ENCODE measurements at places on chromosomes 4 and X.

GRCh38 chr4:78737035-78737434, 39.1 kb upstream of the BMP2K start:
- no peak for DNase-seq

DNA sequence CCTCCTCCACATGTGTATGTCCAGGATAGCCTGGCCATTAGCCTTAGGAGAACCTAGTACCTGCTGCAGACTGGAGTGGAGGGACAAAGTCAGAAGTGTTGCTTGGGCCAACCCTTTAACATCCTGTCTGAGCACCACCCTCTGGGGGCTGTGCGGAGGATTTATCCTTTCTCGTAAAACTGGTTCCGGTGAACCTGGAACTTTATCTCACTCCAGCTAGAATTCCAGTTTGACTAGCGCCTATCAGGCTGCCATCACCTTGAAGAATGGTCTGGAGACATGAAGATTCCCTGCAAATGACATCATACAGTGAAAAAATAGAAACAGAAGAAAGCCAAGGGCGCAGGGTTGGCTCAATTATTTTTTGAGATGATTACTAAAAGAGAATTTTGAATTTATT, 4.0 kb downstream of the TCEAL8 start:
- DNase-seq: no peak

DNA sequence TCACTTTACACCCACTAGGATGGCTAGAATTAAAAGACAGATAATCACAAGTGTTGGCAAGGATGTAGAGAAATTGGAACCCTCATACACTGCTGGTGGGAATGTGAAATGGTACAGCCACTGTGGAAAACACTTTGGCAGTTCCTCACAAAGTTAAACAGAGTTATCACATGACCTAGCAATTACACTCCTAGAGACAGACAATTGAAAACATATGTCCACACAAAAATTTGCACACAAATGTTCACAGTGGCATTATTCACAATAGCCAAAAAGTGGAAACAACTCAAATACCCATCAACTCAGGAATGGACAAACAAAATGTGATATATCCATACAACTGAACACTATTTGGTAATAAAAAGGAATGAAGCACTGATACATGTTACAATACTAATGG, 5.7 kb downstream of the ZNF280C start:
- no peak for DNase-seq

GRCh38 chrX:154296731-154297130, 1.1 kb downstream of the TKTL1 start:
- no peak for DNase-seq

DNA sequence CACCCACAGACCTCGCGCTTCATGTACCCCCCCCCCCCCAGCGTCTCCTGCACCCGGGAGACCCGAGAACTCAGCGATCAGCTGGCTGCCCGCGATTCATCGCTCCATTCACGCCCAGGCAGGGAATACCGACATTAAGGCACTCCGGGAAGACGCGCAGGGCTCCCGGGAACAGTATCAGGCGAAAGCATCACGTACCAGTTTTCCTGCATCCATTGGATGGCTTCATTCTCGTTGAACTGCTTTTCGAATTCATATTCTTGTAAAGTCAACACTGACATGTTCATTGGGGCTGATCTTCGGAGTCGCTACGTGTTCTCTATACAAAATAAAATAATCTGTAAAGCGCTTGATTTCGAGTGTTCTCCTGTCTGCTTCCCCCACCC, 373 bp downstream of the ELOVL6 start:
- DNase-seq: no peak

DNA sequence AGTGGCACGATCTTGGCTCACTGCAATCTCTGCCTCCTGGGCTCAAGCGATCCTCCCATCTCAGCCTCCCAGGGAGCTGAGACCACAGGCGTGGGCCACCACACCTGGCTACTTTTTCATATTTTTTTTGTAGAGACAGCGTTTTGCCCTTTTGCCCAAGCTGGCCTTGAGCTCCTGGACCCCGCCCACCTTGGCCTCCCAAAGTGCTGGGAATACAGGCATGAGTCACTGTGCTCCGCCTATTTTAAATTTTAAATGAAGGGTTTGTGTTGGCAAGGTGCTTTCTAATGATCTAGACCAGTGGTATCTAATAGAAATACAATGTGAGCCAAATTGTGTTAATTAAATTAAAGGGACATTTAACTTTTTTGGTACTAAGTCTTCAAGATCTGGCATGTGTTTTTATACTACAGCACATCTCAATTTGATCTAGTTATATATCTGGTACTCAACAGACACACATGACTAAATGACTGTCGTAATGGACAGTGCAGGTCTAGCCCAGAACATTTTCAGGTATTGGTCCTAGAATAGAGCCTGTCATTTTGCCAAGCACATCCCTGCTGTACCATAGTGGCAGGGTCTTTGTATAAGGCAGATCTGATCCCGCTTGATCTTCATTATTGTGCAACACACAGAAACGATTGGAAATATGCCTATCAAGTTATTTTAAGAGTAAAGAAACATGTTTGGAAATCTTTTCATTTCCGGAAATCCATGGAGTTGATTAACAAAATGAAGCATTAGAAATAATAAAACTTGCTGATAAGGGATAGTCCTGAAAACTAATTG, 7.3 kb downstream of the PGK1 start:
- no peak for DNase-seq

DNA sequence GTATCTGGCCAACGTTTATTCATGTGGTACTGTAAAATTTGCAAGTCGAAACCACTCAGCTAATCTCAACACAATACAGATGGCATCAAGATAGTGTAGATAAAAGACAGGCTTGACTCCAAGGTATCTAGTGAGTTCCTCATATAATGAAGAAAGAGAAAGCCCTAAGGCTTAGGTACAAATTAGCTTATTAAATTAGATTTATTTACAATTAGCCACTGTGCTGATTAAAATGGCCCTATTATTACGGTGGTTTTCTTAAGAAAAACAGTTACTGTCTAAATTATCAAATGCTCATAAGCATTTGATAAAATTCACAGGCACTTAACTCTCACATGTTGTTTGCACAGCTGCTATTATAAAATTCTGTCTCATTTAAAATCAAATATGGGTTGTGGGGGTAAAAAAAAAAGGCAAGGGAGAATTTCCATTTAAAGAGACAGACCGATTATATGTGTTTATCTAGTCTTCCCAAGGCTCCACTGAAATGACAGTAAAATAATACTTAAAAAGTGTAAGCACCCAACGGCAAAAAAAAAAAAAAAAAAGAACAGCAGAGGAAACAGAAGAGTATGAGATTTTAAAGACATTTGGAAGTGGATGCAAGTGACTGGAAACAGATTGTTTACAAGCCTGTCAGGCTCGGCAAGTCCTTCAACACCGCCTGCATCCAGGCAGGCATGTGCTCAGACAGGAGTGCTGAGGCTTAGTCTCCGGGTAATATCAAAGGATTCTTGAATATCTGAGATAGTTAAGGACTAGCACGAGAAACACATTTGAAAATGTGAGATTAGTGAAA, 55.1 kb downstream of the FAM13A start:
- no peak for DNase-seq

DNA sequence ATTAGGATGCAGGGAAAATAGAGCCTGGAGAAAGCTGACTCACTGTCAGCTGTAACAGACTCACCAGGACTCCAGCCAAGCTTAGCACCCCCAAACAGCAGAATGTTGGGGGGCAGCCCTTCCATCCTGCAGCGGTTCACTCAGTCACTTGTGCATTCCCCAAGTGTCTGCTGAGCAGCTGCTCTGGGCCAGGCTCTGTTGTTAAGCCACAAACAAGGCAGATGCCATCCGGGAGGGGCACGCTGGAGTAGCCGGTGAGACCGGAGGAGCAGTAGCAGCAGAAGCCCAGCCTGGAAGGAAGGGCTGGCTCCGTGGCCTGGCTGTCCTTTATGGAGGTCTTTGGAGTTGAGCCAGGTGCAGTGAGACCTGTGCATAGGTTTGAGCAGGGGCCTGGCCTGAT, 22.0 kb downstream of the CCNQ start:
- no peak for DNase-seq

DNA sequence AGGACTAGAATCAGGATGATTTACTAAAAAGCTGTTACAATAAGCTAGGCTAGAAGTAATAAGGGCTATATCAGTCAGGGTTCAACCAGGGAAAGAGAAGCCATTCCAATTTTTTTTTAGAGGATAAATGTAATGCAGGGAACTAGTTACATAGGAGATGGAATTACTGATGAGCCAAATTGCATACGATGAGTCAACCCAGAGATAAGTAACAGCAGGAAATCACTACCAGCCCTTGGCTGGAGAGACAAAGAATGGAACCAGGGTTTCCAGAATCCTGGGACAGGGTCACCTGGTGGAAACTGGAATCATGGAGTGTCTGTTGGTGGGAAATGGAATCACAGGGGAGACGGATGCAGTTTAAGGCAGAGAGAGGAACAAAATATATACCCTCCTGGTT, 13.1 kb upstream of the MAGEA4 start:
- DNase-seq: no peak

- DNase-seq: no peak
These were observed 65.6 kb upstream of the BMP2K start for GRCh38 chr4:78710536-78710935.

All from mucosa of gallbladder (tissue), 1 donor.